T-helper 17 cell (primary cell): ENCODE measurements at places on chromosomes 7 and 10.

GRCh38 chr7:134571101-134571500 is 22.2 kb downstream of the AKR1B15 start:
- no peak for DNase-seq

DNA sequence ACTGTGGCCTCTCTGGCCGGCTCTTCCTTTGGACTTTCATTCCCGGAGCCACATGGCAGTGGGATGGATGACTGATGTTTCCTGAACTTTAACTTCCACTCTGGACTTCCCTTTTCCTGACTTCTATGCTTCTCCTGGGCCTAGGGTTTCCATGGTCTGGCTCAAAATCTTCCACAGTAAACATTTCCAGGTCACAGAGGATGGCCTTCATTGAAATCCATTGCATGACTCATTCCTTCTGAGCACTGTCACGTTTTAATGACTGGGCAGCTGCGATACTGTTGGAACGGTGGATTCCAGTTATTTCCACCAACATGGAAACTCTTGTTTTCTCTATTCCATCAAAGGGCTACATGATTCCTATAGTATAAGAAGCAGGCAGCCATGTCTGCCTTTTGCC is 24.4 kb upstream of the ZNF273 start:
- no peak for DNase-seq

GRCh38 chr10:6409971-6410643 is 170.0 kb downstream of the PRKCQ start:
- DNase-seq = peak; percentile 48

- DNase-seq = no peak
Measured at GRCh38 chr10:48656914-48657305, 27.8 kb upstream of the WDFY4 start.

DNA sequence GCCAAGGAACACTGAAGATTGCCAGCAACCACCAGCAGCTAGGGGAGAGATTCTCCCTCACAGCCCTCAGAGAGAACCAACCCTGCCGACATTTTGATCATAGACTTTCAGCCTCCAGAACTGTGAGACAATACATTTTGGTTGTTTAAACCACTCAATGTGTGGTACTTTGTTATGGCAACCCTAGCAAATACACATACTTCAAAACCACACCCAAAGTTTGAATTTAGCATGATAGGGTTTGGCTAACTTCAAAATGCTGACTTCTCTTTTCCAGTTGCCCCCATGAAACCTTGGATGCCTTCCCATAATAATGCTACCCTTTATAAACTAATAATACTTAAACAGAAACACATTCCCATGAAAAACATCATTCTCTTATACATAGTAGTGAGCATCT is 149.8 kb downstream of the DGKI start:
- DNase-seq = no peak

GRCh38 chr10:64558094-64558835 is 1037.1 kb downstream of the REEP3 start:
- DNase-seq = no peak

DNA sequence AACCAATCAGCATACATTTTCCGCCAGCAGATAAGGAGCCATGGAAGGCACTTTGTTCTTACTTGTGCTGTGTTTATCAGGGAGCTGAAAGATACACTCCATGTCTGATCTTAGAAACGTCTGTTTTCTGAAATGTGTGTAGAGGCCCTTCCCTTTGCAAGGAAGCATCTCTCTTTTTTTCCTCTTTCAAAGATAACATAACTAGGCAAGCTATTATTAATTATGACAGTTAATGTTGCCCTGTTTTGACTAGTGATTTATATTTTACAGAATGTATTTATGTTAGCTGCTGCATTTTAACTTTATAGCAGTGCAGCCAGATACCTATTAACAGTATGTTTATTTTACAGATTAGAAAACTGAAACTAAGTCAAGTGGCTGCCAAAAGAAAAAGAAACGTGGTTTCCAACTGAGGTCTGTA is 683.2 kb upstream of the IGFBP3 start:
- no peak for DNase-seq

- DNase-seq = peak; percentile 76
Measured at GRCh38 chr7:98400542-98401340, at the start of gene BAIAP2L1. Gene BAIAP2L1, minus strand, starts transcription at chr7:98401090. Its CDS starts 238 bp downstream, at chr7:98400852.

DNA sequence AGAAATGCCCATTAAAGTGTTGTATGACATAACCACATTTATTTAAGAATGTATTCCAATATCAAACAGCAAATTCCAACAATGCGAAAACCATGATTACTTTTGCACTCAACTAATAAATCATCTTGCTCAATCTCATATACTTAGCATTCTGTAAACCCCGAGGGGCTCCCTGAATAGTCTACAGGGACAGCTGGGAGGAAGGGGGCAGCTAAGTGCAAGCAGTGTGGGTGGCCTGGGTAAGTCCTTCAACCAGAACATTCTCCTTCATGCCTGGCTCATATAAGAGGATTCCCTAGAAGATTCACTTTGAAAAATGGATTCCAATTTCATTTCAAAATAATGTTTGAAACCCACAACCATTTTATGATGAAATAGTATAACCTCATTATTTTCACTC is 355.5 kb downstream of the CDC14C start:
- DNase-seq = no peak

DNA sequence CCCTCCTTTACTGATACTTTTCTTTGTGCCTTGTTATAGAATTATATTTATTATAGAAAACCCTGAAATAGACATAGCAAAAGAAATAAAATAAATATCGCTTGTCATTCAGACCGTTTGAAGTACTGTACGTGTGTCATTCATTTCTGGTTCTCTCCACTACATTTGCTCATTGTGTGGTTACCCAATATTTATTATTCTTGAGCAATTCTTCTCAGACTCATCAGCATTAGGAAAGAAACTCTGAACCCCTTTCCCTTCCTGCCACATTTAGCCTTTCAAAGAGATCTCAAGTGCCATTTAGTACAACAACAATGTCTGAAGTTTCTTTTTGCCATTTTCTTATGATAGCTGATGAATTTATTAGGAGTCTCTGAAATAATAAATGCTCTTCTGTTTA is 154.1 kb downstream of the KIAA1217 start:
- no peak for DNase-seq
